ENCODE measurements at places on chromosomes 6 and 20. TPM values are rescaled to one million over a fixed set of nuclear protein-coding genes. Genes with fewer than 3 reads are reported as not detected.

DNA sequence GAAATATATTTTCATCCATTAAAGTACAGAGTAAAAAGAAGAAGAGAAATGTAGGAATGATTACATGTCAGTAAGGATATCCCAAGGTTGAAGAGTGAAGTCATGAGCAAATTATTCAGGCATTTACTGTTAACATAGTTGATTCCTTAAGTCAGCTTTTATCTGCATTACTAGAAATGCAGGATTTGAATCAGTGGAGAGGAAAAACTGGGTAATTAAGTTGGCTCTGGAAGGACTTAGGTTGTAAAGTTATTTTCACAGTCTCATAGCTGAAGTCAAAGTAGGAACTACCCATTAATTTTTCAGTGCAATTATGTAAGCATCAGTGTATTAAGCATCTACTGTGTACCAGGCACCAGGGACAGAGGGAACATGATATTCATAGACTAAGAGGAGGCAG is 7.8 kb downstream of the NAA20 start:
- DNase-seq: no peak

The NCOA3 gene
- total RNA-seq: 24.6 TPM

The BNIP5 gene
- not detected for total RNA-seq

DNA sequence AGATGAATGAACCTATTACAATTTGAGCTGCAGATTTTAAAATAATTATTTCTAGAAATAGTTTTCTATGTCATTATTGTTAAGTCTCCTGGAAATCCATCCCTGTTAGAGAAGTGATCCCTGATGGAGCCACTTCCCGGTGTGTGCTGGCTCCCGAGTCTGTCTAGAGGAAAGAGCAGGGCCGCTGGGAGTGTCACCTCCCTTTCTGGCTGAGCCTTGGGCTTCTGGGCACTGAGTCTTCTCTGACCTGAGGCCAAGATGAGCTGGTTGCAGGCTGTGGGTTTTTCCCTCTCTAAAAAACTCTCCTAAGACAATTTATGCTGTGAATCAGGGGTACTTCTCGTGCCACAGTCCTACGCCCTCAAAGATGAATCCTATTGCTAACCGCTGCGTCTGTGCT is 28.8 kb upstream of the TCFL5 start:
- no peak for DNase-seq

- no peak for DNase-seq
Measured at GRCh38 chr6:127457456-127458064, 1.6 kb downstream of the KIAA0408 start.

DNA sequence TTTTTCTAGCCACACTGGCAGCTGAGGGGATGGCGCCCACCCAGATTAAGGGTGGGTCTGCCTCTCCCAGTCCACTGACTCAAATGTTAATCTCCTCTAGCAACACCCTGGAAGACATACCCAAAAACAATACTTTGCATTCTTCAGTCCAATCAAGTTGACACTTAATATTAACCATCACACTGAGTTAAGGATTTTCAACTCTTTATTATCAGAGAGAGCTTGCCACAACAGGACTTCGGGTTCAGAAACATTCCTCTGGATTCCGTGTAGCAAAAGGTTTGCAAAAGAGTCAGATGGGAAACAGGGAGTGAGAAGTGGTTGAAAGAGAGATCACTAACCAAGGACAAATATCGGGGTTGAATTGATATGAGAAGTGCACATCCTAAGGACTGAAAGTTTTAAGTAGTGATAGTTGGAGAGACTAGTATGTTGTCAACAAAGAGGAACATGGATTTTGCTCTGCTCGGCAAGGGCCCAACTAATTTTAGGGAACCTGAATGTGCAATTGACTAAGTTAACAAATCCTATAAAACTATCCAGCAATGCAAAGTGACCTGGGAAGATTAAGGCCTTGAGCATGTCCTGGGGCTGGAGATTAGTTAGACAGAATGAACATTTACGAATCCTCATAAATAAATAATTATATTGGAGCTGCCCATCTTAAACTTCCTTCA is 137.0 kb upstream of the TENT5A start:
- no peak for DNase-seq

The SLC24A3 gene
- total RNA-seq: 9.7 TPM

DNA sequence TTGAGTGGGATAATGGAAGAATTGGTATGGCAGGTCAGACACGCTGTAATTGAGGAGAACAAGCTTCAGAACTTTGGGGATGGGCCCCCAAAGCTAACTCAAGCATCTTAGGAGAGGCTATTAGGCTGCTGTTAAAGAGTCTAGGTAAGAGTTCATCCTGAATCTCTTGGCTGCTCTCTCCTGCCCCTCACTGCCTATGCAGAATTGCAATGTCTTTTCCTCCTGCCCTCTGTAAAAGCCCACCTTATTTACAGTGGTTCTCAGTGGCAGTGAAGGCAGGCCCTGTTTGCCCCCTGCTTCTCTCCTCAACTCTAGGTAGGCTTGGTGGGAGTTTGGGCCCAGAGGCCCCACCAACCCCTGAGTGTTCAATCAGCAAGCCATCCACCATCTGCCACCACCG is 55.0 kb downstream of the LYRM2 start:
- no peak for DNase-seq

DNA sequence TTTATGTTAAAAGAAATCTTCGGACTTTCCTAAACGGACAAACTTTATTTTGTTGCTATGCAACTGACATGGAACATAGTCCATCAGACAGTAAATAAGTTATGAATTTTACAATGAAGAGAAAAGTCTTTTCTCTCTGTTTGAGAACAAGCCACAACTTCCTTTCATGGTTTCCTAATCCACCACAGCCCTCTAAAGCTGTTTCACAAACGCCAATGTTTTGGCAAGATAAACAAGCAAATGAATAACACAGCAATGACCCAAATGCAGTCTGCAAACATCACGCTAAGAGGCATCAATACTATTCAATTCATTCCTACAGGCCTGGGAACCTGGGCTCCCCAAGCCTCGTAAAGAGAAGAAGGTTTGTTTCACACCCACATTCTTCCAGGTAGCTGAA is 60.4 kb downstream of the HAO1 start:
- no peak for DNase-seq

DNA sequence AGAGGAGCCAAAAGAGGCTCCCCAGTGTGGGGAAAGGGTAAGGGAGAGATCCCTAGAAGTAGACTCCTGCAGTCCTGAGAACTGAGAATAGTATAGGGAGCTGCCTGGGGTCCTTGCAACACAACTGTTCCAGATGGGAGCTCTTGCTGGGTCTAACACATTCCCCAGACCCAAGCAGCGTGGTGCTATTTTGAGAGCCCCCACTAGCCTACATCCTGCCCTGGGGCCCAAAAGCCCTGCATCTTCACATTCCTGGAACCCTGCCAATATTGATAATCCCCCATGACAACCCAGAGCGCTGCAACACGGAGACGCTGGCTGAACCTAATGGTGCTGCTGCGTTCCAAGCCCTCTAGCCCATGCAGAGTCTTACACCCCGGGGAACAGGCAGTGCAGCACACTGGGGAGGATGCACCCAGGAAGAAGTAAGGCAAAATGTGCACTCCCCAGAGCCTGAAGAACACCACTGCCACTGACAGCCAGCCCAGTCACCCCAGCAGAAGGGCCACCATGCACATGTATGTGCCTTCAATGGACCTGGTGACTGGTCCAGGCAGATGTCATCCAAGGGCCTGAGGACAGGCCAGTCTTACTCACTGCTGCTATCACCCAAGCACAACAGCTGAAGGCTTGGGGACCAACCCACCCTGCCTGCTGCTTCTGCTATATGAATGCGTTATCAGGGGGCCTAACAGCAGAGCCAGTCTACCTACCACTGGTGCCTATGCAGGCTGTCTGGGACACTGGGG is 7.0 kb upstream of the RNF217 start:
- no peak for DNase-seq

DNA sequence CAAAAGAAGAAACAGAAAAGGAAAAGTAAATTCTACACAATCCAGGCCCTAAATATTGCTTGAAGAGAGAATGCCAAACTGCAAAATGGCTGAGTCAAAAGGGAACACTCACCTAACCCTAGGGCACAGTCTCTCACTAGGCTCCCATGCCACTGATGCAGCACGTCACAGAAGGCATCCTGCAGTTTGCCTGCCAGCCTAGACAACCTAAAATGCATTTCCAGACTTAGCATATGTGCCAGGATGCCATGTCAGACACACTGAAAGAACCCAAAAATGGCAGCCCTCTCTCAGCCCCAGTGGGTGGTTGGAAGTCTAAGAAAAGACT is 10.6 kb upstream of the SIRPD start:
- DNase-seq: no peak

Measured in glutamatergic neuron (in vitro differentiated cells).